ENCODE measurements at places on chromosomes 1 and 21. TPM values are rescaled to one million over a fixed set of nuclear protein-coding genes. Genes with fewer than 3 reads are reported as not detected.

PSRC1 gene
- total RNA-seq = 15.9 TPM

FAM163A gene
- total RNA-seq = not detected

PTBP2 gene
- 14.1 TPM for total RNA-seq

C4BPB gene
- total RNA-seq = not detected

TPM3 gene
- total RNA-seq = 371 TPM

FMOD gene
- 6.5 TPM for total RNA-seq

NBPF10 gene
- total RNA-seq = 3.1 TPM

ETV3L gene
- total RNA-seq = not detected

NHLH1 gene
- total RNA-seq = not detected

MAP3K21 gene
- total RNA-seq = 0.19 TPM

VAMP3 gene
- total RNA-seq = 72.3 TPM

SDCCAG8 gene
- total RNA-seq = 113 TPM

VSIG8 gene
- not detected for total RNA-seq

GBP7 gene
- not detected for total RNA-seq

URB2 gene
- 7.6 TPM for total RNA-seq

OR2W3 gene
- total RNA-seq = 0.58 TPM

B3GALT5 gene
- under 0.01 TPM for total RNA-seq
